ENCODE measurements at places on chromosomes 11 and 22.

GRCh38 chr22:27412866-27413445, 388.6 kb downstream of the MN1 start:
- DNase-seq = no peak

DNA sequence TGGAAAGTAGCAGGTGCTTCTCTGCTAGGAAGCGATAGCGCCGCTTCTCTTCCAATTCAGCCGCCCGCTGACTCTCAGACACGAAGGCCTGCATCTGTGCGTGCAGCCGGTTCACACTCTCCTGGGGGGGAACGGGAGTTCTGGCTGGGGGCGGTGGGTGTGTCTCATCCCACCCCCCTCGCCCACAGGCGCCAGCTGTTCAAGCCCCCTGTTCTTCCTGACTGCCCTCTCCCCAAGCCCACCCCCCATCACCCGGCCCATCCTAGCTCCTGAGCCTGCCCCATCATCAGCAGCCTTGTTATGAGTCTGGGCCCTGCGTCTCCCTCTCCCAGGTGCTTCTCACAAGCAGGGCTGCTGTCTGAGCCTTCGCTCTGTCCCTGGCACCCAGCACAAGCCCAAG, 13.1 kb upstream of the SLC16A8 start:
- DNase-seq = no peak

- no peak for DNase-seq
Observed at GRCh38 chr11:441418-442274, at the start of gene ANO9. ANO9 (minus strand) TSS chr11:442011; CDS start chr11:441926, 85 bp downstream.

DNA sequence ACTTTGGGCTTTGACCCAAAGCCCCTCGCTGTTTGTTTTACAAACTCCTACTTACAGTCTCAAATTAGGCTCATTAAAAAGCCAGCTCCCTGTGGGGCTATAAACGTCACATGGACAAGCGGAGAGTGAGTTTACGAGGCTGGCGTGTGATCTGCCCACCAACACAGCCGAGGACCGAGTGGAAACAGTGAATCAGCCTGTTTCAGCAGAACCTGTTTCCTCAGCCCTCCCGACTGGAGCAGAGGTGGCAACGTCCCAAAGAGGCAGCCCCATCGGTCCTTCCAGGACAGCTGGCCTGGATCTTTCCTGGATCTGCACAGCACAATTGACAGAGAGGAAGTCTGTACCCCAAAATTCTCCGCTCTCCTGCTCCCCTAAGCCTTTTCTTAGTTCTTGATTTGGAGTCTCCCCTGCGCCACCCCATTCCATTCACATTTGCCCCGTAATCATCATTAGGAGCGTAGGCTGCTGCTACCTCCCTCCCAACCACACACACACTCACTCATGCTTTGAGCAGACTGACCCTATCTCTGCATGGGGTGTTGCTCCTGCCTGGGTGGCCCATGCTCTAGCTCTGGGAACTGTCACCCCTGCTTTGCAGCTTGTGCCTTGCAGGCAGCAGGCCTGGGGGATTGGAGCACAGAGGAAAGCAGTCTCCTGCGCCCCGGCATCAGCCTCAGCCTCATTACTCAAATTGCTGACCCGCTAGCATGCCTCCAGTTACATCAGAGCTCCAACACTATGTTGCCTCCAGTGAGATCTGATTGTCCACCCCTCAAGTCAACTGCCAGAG, 117.8 kb downstream of the NAT10 start:
- no peak for DNase-seq

- no peak for DNase-seq
Observed at GRCh38 chr11:75482931-75483469, 42.7 kb downstream of the GDPD5 start.

- no peak for DNase-seq
Observed at GRCh38 chr11:134733646-134734045, 321.6 kb upstream of the B3GAT1 start.

DNA sequence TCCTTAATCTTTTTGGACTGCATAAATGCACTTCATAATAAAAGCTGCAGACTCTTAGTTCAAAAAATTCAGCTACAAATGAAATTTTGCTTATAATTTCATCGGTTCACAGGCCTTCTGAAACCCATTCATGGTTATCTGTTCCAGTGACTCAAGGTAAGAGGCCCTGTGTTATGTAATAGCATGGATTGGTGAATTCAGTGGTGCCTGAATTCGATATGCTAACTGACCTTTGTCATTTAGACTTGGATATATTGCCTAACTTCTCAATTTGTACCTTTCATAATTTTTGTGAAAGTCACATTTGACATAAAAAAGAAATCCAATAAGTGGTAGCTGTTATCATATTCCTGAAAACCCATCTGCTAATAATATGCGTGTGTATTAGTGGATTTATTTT, 349.9 kb upstream of the KIRREL3 start:
- DNase-seq = no peak

- DNase-seq = peak; percentile 12
Observed at GRCh38 chr11:19938169-19938856, 222.0 kb downstream of the DBX1 start.

GRCh38 chr11:77127235-77127911, 673 bp upstream of the MYO7A start:
- peak; percentile 46 for DNase-seq
